Activated B cell treated with CpG ODN at 0.5 μM for 24 hours (primary cell): ENCODE measurements at places on chromosomes 7 and 10. TPM values are rescaled to one million over a fixed set of nuclear protein-coding genes. Genes with fewer than 3 reads are reported as not detected.

Gene GALNT17
- not detected in 2 replicates for total RNA-seq

- no peak overlapping the region for H3K27ac ChIP-seq
- H3K4me3 ChIP-seq: no peak overlapping the region
- no peaks in the 10 kb centered on the region for H3K27me3 ChIP-seq
- H3K36me3 ChIP-seq: no peaks in the 10 kb centered on the region
Observed at GRCh38 chr7:45447296-45447695, 126.9 kb upstream of the ADCY1 start.

- H3K27ac ChIP-seq: no peak overlapping the region
- H3K27me3 ChIP-seq: no peaks in the 10 kb centered on the region
- H3K36me3 ChIP-seq: no peaks in the 10 kb centered on the region
- H3K4me3 ChIP-seq: no peak overlapping the region
- DNase-seq: no peak
Observed at GRCh38 chr10:53064614-53065013, 292.0 kb upstream of the MBL2 start.

DNA sequence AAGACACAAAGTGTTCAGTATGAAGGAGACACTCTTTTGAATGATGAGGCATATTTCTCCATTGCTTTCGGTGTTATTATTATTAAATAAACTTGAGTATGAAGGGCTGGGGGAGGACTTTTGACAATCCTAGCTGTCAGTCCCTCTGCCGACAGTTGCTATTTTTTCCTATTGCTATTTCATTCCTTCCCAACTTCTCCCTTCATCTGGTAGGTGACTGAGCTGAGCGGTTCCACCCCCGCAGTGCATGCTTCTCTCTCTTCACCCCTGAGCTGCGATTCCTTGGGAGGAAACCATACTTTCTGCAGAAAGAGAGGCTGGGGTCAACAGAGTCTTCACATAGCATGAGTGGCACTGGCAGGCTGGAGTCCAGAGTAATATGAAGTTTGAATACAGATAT lies 261.2 kb upstream of the TAC1 start:
- DNase-seq: no peak
- H3K4me3 ChIP-seq: no peak overlapping the region
- no peaks in the 10 kb centered on the region for H3K36me3 ChIP-seq

DNA sequence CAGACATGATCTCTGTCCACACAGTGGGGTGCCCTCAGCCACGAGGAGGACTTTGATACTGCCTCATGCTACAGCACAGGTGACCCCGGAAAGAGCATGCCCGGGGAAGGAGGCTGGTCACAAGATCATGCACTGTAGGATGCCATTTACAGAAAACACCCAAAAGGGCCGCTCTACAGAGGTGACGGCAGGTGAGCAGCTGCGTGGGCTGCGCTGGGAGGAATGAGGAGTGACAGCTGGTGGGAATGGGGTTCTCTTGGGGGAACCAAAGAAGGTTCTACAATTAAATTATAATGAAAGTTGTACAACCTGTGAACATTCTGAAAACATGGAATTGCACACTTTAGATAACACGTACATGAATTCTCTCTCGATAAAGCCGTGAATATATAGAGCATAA lies 12.0 kb downstream of the INTS1 start:
- no peak for DNase-seq
- H3K27ac ChIP-seq: no peak overlapping the region
